ENCODE measurements at places on chromosomes 6 and 20.

- peak; percentile 31 for DNase-seq
Measured at GRCh38 chr6:80641591-80641990, 535.1 kb downstream of the BCKDHB start.

- no peak for DNase-seq
Measured at GRCh38 chr20:58407966-58408557, 19.0 kb downstream of the VAPB start.

DNA sequence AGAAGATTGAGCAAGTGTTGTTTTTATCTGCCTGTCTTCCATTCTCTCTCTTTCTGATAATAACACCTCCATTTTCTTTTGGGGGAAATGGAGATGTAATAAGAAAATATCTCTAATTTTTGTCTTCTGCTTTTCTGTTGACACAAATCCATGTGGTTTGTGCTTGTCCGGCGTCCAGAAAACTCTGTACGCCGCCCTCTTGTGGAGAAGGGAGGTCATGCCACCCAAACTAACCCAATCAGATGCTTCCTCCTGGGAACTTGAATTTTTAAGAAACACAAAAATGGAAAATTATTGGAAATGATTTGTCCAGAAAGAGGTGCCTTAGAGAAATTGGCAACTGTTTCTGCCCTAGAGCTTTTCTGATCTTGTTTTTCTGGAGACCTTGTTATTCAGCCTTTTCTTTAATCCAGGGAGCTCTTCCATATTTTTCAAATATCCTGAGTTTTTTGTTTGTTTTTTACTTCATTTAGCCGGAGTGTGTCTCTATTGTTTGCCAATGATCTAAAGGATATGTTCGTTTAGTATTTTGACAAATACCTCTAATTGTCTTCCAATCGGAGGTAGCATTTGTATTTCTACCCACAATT, 17.8 kb upstream of the FNDC1 start:
- DNase-seq, result peak; percentile 55

DNA sequence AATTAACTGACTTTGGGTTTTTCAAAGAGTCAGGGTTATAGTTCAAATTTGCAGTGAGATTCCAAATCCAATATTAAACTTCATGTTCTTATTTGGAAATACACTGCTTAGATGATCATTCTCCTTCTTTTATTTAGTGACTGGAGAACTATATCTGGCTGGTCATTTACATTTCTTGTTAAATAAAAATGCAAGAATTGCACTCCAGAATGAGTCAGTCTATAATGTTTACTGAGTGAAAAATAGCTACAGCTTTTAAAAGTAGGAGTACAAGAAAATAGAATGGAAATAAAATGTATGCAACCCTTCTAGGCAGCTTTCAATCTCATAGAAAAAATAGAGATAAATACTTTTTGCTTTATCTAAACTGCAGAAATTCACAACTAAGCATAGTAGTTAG, 54.5 kb upstream of the CD2AP start:
- DNase-seq, result no peak

- DNase-seq, result peak; percentile 20
Measured at GRCh38 chr6:111417946-111418345, 65.1 kb downstream of the REV3L start.

DNA sequence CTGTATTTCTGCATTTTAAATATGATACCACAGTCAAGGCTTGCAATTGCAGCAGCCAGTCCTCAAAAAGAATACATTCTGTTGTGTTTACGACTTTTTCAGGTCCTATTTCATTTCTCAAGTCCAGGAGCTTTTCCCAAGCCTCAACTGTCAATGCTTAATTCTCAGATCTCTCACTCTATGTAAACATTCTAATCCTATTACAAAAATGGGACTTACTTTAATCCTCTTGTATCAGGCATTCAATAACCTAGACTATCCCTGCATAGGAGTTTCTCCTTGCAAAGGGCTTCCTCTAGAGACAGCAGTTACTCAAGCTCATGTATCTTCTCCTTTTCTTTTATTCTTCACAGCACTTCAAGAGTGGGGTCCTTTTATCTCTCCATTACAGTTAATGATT, 1293.0 kb downstream of the GRIK2 start:
- DNase-seq, result no peak

DNA sequence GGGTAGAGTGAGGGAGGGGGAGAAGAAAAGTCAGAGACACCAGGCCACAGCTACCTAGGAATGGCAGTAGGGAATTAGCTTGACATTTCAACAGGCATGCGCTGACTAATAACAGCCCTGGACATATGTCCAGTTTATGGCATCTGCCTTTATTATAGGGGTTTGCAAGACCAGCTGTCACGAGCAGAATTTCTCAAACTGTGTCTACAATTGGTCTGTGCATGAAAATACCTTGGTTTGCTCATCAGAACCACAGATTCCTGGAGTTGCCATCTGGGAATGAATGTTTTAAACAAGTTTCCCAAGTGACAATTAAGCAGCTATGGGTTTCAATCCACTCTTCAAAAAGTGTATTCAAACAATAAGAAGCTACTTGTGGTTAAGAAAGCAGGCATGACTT, 110.3 kb upstream of the ENPP5 start:
- no peak for DNase-seq

DNA sequence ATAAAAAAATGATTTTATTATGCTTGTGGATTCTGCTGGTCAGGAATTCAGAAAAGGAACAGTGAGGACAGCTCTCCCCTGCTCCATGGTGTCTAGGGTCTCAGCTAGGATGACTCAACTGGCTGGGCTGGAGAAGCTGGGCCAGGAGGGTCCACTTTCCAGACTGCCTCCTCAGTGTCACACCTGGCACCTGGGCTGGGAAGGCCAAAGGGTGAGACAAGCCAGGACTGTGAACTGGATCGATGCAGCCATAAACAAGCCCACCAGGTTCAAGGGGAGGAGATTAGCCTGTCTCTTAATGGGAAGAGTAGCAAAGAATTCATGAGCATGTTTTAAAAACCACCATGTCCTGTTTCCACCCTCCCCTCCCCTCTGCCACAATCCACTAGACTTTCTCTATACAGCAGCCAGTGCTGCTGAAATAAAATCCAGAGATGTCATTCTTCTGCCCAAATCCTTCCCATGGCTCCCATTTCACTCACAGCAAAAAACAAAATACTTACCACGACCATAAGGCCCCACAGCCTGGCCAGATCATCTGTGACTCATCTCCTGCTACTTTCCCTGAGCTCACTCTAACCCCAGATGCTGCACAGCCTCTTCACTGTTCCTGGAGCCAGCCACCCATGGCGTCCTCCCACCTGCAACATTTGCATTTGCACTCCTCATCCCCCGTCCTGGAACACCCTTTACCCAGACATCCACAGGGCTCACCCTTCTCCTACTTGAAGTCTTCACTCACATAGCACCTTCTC, 13.8 kb downstream of the SPTLC3 start:
- DNase-seq, result peak; percentile 77

GRCh38 chr6:48139818-48140614, 29.0 kb upstream of the PTCHD4 start:
- DNase-seq, result no peak

DNA sequence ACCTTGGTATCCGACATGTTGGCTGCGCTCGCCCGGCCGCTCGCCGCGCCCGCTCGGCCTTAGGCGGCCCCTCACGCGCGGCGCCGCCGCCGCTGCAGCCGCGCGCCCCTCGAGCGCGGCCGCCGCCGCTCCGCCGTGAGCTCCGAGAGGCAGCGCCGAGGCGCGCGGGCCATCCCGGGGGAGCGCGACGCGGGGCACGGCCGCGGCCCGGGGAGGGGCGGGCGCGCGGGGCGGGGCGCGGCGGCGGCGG, at the start of gene KIF13A:
TSS of gene KIF13A (minus strand) at position 189 of the 250 bp plus-strand sequence. CDS start at position 17, 172 bp downstream.
- DNase-seq, result no peak

- DNase-seq, result no peak
Measured at GRCh38 chr20:23613676-23614075, 8.0 kb upstream of the CST9 start.

- peak; percentile 30 for DNase-seq
Measured at GRCh38 chr6:151847064-151847463, 39.6 kb downstream of the ESR1 start.

- DNase-seq, result peak; percentile 91
Measured at GRCh38 chr6:27478706-27479318, 5.9 kb upstream of the ZNF184 start.

DNA sequence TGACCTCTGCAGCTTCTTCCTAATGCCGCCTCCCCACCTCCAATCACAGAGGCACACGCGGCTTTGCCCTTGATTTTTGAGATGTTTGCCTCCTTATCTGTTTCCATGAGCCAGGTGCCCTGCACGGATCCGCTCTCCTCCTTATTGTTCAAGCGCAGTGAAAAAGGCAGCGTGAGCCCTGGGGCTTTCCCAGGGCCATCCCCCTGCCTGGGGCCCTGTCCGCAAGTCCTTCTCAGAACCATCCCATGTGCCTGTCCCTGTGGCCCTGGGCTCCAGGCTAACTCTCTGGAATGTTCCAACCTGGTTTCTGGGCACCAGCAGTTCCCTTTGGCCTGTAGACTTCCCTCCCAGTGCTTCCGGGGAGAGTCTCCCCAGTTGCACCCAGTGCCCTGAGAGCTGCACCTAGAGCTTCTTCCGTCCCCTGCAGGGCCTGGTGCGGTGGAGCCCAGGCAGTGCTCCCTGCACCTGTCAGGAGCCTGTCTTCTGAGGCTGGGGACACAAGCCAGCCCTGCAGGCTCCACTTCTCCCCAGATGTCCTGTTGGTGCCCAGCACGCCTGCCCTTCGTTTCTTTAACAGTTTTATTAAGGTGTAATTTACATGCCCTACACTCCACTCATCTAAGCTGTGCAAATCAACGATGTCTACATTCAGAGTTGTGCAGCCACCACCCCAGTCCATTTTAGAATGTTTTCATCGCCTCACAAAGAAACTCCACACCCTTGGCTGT, 330.3 kb downstream of the CDH4 start:
- DNase-seq, result no peak

Measured in fibroblast of skin of back (primary cell).